Inflammatory macrophage treated with lipopolysaccharide for 1 hour (primary cell): ENCODE measurements at places on chromosomes 5 and 9.

DNA sequence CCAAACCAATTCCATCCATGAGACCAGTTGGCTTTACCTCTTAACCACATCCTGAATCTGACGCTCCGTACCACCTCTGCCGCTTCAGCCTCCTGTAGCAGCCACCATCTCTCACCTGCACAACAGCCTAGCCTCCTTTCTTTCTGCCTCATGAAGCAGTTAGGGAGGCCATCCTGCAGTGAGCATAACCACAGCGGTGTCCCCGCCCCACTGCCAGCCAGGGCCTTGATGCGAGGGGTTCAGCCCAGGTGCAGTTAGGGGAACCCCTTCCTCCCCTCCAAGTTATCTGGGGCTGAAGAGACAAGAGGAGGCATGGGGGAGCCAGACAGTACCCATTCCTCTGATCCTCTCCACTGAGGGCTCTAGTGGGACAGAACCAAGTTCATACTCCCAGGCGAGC is 167.0 kb downstream of the C5orf15 start:
- no peak for DNase-seq

- DNase-seq, result no peak
Observed at GRCh38 chr5:14258840-14259239, 115.7 kb downstream of the TRIO start.

DNA sequence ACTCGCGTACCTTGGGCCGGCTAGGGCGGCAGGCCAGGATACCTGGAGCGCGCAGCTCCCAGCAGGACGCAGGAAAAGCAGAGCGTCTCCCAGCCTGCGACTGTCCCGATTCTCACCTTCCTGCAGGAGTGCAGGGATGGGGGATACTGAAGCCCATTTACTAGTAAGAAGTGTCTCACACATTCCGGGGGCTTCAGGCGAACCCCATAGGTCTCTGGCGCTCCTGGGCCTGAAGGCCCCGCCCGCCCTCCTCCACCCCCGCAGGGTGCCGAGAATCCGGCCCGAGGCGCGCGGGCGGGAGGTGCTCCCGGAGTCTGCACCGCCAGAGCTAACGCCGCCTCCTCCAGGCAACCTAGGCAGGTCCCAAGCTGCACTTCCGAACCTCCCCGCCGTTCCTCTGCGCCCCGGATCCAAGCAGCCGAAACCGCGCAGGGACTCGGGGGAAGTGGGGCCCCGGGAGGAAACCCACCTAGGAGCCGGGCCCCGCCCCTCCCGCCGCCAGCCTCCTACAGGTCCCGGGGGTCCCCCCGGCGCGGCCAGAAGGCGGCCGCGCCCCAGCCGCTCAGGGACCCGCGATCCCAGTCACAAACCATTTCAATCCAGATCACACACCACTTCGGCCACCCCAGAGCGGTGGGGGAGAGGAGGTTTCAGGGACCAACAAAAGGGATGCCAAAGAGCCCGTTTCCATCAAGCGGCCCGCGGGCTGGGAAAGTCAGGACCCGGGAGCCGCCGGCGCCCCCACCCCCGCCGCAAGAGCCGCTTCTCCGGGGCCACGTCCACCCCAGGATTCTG is 1.2 kb downstream of the ROR2 start:
- no peak for DNase-seq

DNA sequence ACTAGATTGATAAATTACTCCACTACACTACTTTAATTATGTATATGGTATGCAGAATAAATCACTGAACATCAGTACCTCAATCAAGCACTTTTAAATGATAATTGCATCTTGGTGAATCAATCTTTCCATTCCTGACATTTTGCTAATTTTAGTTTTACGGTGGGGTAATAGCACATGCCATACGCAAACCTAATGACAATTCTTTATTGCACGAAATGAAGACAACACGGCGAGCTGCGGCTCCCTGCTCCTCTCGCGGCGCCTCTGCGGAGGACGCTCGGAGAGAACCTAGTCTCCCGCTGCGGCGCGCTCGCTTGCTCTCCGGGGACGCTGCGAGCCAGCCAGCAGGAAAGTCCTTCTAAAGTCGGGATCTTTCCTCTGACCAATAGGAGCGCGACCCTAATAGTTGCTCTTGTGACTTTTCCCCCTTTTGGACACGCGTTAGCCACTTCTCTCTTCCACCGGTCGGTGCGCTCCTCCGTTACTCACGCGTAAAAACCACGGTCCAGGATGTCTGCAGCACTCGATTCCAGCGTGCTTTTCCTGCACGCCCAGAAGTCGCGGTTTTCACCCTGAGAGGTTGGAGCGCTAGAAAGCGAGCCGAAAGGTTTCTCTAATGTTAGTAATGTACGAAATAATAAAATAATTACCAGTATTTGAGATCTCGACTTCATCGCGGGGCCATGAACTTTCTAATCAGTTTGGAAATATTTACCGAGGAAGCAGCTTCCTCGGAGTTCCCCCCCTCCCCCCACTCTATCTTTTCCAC is 1.0 kb upstream of the MEF2C start:
- peak; percentile 31 for DNase-seq

DNA sequence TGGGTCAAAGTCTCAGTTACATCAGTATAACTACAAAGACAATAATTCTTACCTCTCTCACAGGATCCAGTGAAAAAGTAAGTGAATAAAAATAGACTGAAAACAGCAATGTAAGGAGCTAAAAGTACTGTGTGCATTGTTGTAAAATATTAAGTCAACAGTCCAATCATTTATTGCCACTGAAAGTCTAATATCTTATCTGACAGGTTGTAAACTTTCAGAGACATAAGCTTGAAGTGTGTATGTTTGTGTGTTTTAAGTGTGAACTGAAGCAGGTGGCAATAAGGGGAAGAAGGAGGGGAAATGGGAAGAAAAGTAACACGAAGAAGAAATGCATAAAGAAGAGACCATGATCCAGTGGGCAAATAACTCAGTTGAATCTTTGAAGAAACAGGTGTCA is 229.7 kb upstream of the TAS2R1 start:
- no peak for DNase-seq

DNA sequence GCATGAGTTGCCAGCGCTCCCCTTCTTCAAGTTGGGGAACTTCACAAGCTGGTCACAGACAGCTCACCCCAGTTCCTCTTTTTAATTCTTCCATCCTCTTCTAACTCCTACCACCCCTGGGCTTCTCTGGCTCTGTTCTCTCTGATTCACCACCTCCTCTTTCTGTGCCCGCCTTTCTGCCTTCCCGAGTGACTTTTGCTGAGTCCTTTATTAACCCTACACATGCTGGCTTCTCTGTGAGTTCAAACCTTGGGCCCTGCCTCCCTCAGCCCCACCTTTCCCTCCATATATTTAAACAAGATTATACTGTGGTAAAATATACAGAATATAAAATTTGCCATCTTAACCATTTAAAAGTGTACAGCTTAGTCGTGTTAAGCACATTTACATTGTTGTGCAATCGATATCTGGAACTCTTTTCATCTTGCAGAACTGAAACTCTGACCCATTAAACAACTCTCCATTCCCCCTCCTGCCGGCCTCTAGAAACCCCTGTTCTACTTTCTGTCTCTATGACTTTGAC is 32.0 kb downstream of the SLC46A2 start:
- peak; percentile 92 for DNase-seq

GRCh38 chr5:52947851-52948250 is 41.3 kb upstream of the ITGA2 start:
- DNase-seq, result no peak

- DNase-seq, result no peak
Observed at GRCh38 chr9:124593651-124594058, 86.5 kb upstream of the NR5A1 start.

DNA sequence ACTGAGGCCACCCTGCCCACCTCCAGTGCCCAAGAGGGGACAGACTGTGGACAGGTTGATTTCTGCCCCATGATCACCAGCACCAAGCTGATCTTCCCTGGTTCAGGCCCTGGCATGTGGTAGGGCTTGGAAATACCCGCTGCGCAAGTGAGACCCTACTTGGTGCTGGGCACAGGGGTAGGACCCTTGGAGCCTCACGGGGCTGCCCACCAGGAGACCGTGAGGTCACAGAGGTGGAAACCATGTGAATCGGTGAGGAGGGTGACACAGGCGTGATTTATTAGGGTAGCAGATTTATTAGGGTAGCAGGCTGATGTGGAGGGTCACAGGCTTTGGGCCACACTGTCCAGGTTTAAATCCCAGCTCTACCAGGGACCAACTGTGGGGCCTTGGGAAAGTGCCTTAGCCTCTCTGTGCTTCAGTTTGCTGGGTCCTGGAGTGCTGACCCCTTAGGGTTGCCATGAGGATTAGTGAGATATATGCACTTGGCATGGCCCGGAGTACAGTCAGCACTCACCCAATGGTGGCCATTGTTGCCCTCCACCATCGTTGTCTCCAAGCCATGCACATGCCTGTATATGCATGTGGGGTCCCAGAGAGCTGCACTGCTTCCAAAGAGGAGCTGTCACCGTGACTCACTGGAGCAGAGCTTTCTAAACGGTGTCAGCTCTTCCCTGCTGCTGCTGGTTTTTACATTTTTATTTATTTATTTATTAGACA is 20.9 kb upstream of the DUSP1 start:
- no peak for DNase-seq

- DNase-seq, result no peak
Observed at GRCh38 chr5:118377420-118377819, 610.9 kb downstream of the DTWD2 start.

DNA sequence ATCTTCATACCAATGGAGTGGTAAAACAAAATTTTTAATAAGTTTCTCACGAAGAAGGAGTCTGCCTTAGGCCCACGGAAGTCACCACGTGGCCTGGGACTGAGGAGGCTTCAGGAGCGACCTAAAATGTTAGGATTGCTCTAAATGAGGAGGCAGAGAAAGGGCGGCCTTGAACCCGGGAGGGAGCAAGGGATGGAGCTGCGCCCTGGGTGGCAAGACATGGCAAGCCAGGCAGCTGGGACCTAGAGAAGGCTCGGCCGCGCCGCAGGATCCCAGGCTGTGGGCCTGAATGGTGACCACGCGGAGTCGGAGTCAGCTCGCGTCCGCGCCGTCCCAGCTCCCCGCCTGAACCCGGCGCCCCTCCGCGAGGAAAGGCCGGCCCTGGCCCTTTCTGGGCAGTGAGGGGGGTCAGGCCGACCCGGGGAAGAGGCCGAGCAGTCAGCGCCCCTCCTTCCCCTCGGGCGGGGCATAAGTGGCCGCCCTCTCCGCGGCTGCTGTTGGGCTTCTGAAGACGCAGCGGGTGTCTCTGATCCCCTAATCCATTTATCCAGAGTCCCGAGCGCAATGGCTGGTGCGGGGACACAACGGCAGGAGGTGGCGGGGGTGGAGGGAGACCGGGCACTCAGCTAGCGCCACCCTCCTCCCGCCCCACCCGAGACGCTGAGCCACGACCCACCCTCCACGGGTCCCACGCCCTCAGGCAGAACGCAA is 10.6 kb downstream of the IRX1 start:
- DNase-seq, result no peak

- no peak for DNase-seq
Observed at GRCh38 chr5:75028090-75028489, 24.3 kb downstream of the GCNT4 start.

- no peak for DNase-seq
Observed at GRCh38 chr5:170444969-170445505, 55.9 kb upstream of the KCNMB1 start.

- DNase-seq, result peak; percentile 51
Observed at GRCh38 chr5:150000990-150001659, 586 bp downstream of the HMGXB3 start.

DNA sequence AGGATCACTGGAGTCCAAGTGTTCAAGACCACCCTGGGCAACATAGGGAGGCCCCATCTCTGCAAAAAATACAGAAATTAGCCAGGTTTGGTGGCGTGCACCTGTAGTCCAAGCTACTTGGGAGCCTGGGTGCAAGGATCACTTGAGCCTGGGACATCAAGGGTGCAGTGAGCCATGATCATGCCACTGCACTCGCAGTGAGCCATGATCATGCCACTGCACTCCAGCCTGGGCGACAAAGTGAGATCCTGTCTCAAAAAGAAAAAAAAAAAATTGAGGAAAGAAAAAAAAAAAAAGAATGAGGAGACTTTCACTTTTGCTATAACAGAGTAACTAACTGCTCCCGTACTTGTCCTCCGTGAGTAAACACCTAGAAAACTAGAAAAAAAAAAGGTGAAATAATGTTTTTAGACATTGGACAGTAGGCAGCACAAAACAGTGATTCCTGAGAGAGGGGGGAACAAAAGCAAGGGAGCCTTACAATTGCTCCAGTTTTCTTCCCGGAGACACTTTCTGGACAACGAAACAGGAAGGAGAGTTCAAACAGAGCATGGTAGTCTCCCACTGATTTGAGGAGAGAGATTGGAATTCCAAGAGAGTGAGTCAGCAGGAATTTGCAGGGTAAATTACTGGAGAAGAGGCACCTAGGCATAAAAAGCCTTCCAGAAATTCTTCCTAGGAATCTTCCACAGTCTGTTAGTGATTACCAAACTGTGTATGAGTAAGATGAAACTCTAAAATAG is 6.9 kb upstream of the ZBTB5 start:
- no peak for DNase-seq

DNA sequence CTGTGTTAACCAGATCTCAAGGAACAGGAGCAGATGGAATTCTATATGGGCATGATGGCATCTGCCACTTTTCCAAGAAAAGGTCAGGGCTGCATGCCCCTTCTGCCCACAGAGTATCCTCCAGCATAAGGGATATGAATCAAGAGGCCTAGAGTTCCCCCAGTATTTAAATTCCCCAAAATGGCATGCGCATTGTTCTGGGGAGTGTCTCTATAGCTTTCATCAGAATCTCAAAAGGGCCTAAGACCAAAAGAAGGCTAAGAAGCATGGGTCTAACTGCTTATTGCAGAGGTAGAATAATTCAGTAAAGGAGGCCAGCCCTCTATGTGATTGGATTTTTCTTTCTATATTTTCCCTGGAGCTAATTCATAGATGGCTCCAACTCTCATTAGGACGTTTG is 114.2 kb upstream of the SPIN1 start:
- DNase-seq, result no peak

DNA sequence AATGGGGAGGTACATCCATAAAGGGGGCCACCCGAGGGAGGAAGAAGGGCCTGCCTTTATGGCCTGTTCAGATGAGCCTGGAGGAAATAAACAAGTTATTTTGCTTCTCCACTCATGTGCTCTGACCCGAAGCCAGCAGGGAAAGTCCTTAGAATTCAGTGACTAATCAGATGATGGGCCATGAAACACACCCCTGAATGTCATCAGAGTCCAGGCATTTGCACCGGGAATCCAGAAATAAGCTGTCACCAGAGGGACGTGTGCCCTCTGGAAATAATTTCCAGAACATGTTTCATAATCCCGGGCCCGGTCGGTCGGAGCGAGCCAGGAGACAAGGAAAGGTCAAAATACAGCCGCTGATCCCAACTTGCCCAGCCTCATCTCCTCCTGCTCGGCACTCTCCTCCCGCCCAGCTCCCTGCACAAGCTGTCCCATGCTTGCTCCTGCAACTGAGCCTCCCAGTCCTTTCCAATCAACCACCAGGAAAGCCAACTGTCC is 73.6 kb upstream of the ZNF622 start:
- DNase-seq, result no peak

GRCh38 chr5:114166081-114166480 is 195.8 kb upstream of the KCNN2 start:
- DNase-seq, result no peak

- peak; percentile 29 for DNase-seq
Observed at GRCh38 chr9:22449719-22450118, 3.1 kb downstream of the DMRTA1 start.

- no peak for DNase-seq
Observed at GRCh38 chr9:89664896-89665329, 60.1 kb downstream of the GADD45G start.
